ENCODE measurements at places on chromosomes 6 and 20.

DNA sequence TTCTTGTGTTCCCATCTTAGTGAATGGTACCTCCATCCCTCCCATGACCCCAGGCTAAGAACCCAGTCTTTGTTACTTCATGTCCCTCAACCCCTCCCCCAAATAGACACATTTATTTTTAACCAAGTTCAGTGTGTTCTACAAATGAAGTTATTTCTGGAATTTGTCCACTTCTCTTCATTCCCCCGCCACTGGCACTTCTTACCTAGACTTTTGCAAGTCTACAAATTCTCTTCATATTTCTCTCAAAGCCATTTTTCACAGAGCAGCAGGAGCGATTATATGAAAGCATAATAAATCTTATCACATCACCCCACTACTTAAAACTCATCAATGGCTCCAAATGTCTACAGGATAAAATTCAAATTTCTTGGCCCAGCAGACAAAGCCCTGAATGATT lies 131.4 kb downstream of the BTBD9 start:
- no peak for DNase-seq

GRCh38 chr20:47484303-47484702 lies 17.4 kb upstream of the NCOA3 start:
- DNase-seq = no peak

- DNase-seq = no peak
Measured at GRCh38 chr6:81929828-81930227, 177.3 kb upstream of the TENT5A start.

DNA sequence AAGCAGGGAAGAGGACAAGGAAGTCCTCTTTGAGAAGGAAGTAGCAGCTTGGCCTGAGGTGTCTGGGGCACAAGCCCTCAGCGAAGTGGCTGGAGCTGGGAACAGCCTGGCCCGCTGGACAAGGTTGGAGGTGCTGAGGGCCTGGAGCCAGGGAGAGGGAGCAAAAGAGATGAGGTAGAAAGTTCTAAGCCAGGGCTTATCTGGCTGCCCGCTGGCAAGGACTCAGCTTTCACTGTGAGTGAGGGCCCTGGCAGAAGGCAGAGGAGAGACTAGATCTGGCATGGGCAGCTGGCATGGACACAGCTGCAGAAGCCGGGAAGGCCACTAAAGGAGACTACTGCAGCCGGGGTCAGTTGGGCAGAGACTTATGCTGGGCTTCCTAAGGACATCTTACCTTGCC lies 21.8 kb upstream of the PCMTD2 start:
- DNase-seq = no peak

DNA sequence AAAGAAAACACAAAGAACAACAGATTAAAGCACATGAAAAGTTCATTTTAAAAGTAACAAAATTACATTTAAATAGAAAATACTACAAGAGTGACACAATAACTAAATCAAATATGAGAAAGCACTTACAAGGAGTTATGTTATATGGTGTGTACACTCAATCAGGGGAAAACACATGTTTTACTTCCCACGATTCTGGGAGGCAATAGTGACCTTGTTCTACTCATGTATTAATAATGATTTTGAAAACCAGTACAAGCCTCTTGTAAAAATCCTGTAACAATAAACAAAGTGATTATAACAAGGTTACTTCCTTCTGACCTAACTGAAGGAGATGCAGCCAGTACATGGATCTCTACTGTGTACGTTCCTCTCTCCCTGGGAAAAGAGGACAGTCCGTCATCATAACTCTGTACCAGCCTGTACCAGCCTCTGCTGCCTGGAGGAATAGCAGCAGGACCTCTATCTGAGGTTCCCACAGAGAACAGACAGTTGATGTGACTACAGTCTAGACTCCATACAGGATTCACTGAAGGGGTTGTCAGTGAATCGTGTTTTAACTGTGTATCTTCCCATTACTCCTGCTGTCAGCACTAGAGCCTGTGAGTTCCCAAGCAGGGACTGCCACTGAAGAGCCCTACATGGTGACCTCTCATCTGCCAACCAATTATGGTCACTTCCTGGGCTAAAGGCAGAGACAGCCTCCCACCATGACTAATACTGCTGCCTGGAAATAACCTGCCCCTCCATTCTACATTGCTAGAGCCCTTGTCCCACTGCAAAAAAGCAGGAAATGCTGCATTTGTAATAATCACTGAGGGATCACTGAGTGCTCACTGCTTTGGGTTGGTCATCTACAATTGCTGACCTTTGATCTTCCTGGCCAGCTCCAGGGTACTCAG lies 149.7 kb downstream of the KIF16B start:
- DNase-seq = no peak

- no peak for DNase-seq
Measured at GRCh38 chr20:20551409-20551808, 161.0 kb downstream of the RALGAPA2 start.

DNA sequence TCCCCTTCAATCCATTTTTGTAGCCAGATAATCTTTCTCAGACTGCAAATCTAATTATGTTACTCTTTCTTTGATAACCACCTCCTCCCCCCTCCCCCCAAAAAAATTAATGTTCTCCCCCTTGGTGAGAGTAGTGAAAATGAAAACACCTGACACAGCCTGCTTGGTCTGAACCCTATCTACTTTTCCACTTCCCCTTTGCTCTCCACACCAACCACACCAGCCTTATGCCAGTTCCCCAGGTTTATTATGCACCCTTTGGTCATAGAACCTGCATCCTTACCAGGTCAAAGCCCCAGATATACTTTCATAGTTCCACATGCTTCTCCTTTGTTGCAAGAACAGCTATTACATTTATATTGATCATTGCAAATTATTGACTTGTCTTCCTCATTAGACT lies 19.4 kb downstream of the PFDN4 start:
- DNase-seq = no peak

GRCh38 chr6:116136373-116136772 lies 10.4 kb upstream of the COL10A1 start:
- DNase-seq = no peak

- DNase-seq = no peak
Measured at GRCh38 chr6:143018955-143019354, 41.7 kb upstream of the AIG1 start.

All from MV-4-11 (cell line).